ENCODE measurements at places on chromosomes 12 and 14.

GRCh38 chr14:95531473-95531872 lies 3.4 kb upstream of the GLRX5 start:
- DNase-seq: no peak

DNA sequence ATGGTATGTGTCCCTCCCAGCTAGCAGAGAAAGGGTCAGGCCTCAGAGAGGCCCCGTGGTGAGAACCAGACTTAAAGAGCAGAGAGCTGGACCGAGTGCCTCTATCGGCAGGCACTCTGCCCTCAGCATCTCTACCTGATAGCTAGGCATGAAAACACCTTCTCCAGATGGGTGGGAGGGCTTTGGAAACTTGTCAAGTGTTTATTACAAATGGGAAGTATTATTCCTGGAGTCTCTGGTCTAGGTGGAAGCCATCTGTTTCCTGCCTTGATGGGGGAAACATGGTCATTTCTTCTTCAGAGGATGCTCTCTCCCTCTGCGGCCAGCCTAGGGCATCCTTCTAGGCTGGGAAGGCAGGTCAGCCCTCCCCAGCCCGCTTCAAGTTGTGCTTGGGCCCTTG lies 2.3 kb downstream of the TMEM63C start:
- DNase-seq: no peak

DNA sequence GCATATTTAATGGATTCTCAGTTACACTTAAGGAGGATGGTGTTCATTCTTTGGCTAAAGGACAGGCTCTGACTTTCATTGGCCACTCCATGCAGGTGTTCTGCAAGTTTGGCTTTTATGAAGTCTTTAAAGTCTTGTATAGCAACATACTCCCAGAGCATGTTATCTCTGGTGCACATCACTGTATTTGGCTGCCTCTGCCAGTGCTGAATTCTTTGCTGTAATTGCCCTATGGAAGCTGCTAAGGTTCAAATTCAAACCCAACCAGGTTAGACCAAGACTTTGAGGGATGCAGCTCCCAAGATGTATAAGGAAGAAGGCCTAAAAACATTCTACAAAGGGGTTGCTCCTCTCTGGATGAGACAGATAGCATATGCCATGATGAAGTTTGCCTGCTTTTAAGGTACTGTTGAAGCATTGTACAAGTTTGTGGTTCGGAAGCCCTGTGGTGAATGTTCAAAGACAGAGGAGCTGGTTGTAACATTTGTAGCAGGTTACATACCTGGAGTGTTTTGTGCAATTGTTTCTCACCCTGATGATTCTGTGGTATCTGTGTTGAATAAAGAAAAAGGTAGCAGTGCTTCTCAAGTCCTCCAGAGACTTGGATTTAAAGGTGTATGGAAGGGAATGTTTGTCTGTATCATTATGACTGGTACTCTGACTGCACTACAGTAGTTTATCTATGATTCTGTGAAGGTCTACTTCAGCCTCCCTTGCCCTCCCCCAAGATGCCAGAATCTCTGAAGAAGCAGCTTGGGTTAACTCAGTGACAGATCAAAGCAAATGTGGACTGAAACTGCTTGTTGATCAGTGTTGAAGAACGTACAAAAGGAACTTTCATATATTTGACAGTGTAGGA lies 19.4 kb downstream of the TMEM116 start:
- no peak for DNase-seq

DNA sequence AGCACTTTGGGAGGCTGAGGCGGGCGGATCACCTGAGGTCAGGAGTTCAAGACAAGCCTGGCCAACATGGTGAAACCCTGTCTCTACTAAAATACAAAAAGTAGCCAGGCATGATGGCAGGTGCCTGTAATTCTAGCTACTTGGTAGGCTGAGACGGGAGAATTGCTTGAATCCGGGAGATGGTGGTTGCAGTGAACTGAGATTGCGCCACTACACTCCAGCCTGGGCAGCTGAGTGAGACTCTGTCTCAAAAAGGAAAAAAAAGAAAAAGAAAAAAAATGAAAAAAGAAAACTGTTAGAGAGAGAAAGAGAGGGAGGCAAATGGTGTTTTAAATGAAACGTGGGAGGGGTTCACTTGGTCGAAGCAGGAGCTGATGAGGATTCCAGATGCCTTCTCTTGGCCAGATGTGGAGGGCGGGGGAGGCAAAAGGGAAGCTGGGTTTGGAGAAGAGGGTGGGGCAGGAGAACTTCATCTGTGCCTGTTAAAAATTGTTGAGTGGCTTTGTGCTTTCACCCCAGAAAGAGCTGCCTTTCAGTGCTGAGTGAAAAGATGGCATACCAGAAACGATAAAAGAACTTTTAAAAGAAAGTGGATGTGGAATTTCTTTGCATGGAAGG lies 1.1 kb downstream of the EMP1 start:
- DNase-seq: peak; percentile 64

GRCh38 chr14:75143761-75144527 lies 17.1 kb upstream of the NEK9 start:
- DNase-seq: no peak

- no peak for DNase-seq
Measured at GRCh38 chr12:40825156-40825555, 132.9 kb downstream of the CNTN1 start.

DNA sequence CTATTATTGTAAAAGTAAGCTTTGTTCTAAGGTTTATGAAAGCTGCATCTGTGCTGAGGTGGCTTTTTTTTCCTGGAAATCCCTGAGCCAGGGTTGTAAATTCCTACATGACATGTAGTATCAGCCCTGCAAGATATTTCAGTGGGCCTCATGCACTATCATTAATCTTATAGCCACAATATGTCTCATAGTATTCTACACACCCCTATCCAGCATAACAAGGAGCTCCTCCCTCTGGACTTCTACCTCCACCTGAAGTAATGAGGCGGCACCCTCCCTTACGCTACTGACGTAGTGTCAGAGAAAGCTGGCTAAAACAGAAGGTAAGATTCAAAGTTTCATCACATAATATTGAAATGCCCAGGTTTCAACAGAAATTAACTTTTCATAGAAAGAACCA lies 35.5 kb downstream of the SLC5A8 start:
- no peak for DNase-seq

DNA sequence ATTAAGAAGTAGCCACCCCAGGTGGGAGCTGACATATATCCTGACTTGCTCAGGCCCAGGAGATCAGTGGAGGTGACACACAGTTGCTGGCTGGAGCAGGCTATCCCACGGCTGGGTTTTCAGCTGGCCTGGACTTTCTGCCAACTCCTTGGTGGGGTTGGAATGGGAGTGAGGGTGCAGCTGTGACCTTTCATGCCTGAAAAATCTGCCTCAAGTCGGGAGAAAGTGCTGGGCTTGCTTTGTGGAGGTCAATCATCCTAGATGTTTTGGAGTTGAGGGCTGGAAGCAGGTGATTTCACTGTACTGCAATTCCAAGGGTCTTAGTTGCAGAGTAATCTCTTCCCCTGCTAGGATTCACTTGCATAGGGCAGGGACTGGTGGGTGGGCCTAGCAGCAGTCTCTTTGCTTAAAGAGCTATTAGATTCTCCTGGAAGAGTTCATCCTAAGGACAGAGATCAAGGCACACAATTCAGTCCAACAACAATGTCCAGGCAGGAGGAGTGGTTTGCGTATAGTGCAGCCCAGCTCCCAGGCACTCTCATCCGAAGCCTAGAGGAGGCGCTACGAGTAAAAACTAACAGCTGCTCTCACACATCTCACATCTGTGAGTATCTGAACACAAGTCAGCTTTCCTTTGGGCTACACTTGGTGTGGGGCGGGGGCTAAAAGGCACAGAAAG lies 98.1 kb downstream of the GAS2L3 start:
- no peak for DNase-seq

DNA sequence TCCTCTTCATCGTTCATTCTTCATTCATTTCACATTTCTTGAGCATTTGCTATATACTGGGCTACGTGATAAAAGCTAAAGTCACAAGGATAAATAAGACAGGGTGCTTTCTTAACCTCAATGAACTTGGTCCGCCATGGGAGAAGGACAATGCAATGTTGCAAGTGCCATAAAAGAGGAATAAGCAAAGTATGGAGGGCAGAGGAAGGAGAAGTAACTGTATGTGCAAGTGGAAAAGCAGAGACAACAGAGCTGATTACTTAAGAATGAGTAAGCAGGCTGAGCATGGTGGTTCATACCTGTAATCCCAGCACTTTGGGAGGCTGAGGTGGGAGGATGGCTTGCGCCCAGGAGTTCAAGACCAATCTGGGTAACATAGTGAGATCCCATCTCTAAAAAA lies 14.4 kb downstream of the AREL1 start:
- DNase-seq: no peak

- DNase-seq: no peak
Measured at GRCh38 chr14:19754172-19754571, 10.8 kb downstream of the OR4Q3 start.

GRCh38 chr14:46818147-46818546 lies 166.6 kb upstream of the RPL10L start:
- no peak for DNase-seq

DNA sequence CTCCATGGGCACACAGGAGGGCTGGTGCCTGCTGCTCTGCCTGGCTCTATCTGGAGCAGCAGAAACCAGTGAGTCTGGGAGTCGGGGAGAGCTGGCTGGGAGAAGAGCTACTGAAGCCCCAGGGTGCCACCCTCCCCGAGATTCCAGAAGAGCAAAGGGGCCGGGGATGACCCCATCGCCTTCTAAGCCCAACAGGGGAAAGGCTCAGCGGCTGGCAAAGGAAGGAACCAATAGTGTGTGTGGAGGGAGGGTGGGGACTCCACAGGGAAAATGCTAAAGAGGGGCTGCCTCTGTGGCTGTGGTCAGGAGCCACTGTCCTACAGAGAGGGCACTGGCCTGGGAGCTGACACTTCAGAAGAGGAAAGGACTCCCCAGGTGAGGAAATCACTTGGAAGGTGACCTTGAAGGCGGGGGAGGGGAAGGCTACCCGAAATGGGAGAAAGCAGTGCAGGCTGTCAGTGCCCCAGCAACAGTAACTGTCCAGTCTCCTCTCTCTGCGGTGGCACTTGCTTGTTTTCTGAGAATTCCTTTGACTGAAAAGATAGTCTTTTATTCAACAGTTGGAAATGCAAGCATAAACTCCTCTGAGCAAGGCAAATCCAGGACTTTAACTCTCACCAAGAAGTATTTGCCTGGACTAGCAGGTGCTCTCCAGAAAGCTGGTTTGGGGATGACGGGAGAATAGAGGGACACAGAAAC lies 552 bp downstream of the TAPBPL start:
- DNase-seq: no peak

- DNase-seq: no peak
Measured at GRCh38 chr12:99133401-99133800, 488.3 kb downstream of the APAF1 start.

GRCh38 chr12:104319918-104320626 lies 16.5 kb downstream of the EID3 start:
- DNase-seq: no peak

- DNase-seq: no peak
Measured at GRCh38 chr14:96103560-96104460, 64.6 kb downstream of the C14orf132 start.

DNA sequence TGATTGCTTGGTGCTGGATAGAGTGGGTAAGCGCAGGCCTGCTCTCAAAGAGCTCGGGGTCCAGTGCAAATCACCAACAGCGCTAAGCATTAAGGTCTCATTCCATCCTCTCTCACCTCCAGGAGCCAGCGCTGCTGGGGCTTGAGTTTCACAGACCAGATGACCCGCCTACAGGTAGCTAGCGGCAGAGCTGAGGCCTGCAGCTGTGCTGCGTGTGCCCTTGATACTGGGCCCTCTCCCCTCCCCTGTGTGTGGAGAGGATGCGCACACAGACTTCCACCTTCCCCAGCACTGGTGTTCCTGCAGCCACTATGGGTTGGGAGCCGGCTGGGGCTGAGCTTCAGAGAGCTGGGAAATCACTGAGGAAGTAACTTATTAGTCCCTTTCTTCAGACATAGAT lies 149.9 kb downstream of the CALM1 start:
- no peak for DNase-seq

DNA sequence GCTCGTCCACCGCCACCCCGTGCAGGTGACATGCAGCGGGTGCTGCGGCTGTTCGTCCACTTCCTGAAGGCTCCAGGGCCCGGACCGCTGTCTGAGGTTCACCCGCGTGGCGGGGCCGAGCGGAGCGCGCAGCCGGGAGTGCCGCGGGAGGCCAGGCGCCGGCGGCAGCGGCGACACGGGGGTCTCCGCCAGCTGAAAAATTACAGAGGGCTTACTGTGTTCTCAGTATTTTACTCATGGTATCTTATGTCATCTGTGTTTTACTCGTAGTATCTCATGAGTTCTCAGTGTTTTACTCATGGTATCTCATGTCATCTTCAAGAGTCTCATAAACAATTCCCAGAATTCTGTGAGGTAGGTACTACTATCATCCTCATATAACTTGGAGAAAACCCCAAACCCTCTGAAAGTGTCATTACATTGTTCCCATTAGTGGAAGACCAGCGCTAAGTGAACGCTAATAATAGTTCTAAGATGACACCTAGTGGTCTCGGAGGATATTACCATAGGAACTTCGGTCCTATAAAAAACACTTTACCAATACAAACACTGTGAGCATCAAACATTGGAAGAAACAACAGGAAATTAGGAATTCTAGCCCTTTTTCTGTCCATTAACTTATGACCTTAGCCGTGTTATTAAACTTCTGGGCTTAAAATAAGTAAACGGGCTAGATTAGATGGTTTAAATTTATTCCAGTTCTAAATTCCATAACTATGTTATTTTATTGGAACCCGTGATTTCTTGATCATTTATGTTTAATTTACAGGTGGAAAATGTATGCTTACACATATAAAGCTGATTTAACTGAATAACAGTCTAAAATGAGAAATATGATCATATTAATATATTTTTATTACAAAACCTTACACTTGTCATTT lies 32.4 kb downstream of the AK7 start:
- DNase-seq: peak; percentile 81

- DNase-seq: no peak
Measured at GRCh38 chr14:77088645-77089044, 9.4 kb upstream of the CIPC start.

GRCh38 chr12:56020423-56021184 lies at the start of gene IKZF4:
Gene IKZF4 (plus strand): TSS chr12:56021043. CDS start chr12:56021494, 451 bp downstream.
- peak; percentile 84 for DNase-seq

DNA sequence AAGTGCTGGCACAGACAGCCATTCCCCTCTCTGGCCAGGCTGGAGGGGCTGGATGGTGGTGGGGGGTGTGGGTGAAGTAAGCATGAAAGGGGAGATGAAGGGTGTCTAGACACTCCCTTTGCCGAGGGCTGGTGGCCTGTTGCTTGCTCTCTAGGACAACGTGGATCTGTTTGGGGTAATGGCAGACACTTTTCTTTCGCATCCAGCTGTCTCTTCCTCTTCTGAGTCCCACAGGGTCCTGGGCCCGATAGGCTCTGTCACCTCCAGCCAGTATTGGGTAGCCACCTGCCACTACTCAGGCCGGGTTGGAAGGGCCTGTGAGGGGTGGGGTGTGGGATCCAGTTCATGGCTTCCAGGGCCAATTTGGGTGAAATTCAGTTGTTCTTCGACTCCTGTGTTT lies 218.1 kb downstream of the CACNA1C start:
- no peak for DNase-seq

GRCh38 chr12:27148791-27149190 lies 66.4 kb upstream of the C12orf71 start:
- DNase-seq: no peak

GRCh38 chr14:44791730-44792129 lies 170.0 kb downstream of the KLHL28 start:
- DNase-seq: no peak

- DNase-seq: no peak
Measured at GRCh38 chr12:4849115-4849541, 60.6 kb upstream of the KCNA1 start.

GRCh38 chr12:115257791-115258190 lies 573.8 kb upstream of the TBX3 start:
- DNase-seq: no peak

GRCh38 chr12:88507270-88507669 lies 73.0 kb downstream of the KITLG start:
- no peak for DNase-seq

Data from KBM-7 (cell line).